ENCODE measurements at places on chromosomes 3 and 15. TPM values are rescaled to one million over a fixed set of nuclear protein-coding genes. Genes with fewer than 3 reads are reported as not detected.

GRCh38 chr3:44020143-44020542 is 221.5 kb upstream of the TOPAZ1 start:
- H3K4me3 ChIP-seq = no peak overlapping the region
- no peak for DNase-seq
- no peak overlapping the region for H3K27ac ChIP-seq
- H3K4me1 ChIP-seq = no peaks in the 10 kb centered on the region

- H3K4me1 ChIP-seq = peaks cover 21% of the 10 kb centered on the region
- no peak overlapping the region for H3K4me3 ChIP-seq
- no peaks in the 10 kb centered on the region for H3K36me3 ChIP-seq
- H3K27ac ChIP-seq = no peak overlapping the region
Measured at GRCh38 chr3:122101646-122102045, 46.5 kb downstream of the CD86 start.

GRCh38 chr3:69764861-69765260 is 25.6 kb downstream of the MITF start:
- H3K4me1 ChIP-seq = peaks cover 71% of the 10 kb centered on the region
- no peaks in the 10 kb centered on the region for H3K27me3 ChIP-seq

GRCh38 chr3:54717506-54717905 is 210.4 kb downstream of the LRTM1 start:
- H3K36me3 ChIP-seq = no peaks in the 10 kb centered on the region
- no peaks in the 10 kb centered on the region for H3K27me3 ChIP-seq
- H3K27ac ChIP-seq = no peak overlapping the region

DNA sequence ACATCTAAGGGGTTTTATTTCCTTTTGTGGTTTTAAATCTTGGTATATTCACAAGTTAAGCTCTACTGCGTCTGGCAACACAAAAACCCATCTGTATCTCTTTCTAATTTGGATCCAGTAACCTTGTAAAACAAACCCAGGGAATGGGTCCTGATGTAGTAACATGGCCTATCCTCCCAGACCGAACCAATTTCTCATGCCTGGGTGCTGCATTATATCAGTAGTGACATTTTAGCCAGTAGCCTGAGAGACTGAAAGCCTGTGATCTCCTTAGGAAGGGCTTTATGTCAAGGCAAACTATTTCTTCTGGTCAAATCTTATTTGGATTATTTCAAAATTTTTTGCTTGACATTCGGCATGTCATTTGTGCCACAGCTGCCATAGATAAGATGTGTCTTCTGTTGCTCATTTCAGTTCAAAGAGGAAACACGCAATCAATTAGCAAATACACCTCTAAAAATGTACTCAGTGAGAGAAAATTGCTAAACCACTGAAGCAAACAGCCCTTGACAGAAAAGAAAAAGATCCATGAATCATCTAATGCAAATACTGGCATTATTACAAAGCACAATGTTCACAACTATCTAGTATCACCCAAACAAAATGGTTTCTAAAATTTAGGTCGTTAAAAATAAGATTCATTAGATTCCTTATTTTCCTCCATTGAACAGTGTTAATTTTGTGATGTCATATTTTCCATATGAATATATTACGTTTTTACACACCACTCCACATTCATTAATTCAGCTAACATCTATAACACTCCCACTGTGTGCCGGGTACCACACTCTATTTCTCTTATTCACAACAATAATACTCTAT is 4.0 kb downstream of the NPTN start:
- no peaks in the 10 kb centered on the region for H3K36me3 ChIP-seq
- no peak for DNase-seq
- no peaks in the 10 kb centered on the region for H3K27me3 ChIP-seq
- no peak overlapping the region for H3K4me3 ChIP-seq
- H3K27ac ChIP-seq = no peak overlapping the region
- peaks cover 24% of the 10 kb centered on the region for H3K4me1 ChIP-seq

DNA sequence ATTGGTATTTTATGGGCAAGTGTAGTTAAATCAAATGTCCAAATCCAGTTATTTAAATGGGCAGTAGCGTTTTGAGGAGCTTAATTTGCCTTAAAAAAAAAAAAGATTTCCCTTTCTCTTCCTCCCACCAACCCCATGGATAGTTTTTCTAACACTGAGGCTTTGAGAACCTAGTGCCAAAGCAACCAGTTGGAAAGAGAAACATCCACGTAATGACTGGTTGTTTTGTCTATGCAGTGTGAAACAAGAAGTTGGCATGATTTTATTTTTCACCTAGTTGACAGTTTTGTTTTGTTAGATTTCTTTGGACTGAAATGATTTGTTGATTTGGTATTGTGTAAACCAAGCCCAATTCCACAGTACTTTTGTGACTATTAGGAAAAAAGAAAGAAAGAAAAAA is 170.0 kb downstream of the SOX2 start:
- DNase-seq = no peak
- H3K4me3 ChIP-seq = no peak overlapping the region
- H3K27me3 ChIP-seq = no peaks in the 10 kb centered on the region
- H3K36me3 ChIP-seq = no peaks in the 10 kb centered on the region
- H3K27ac ChIP-seq = no peak overlapping the region

DNA sequence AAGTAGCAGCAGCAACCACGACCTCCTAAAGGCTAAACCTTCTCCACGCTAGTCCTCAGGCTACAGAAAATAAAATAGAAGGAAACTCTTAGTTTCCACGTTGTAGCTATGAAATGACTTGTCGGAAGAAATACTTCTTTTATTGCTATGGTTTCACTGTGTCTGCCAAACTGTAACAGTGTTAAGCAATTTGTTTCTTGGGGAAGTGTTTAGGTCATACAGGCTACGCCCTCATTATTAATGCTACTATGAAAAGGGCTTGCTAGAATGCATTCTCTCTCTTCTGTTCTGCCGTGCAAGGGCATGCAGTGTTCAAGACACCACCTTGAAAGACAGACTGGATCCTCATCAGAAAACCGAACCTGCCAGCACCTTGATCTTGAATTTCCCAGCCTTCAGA is 462.7 kb downstream of the PLOD2 start:
- no peak overlapping the region for H3K4me3 ChIP-seq
- DNase-seq = no peak
- no peaks in the 10 kb centered on the region for H3K27me3 ChIP-seq
- no peaks in the 10 kb centered on the region for H3K4me1 ChIP-seq
- H3K27ac ChIP-seq = no peak overlapping the region
- H3K36me3 ChIP-seq = no peaks in the 10 kb centered on the region

GRCh38 chr3:113505867-113506266 is 9.1 kb downstream of the SPICE1 start:
- H3K27ac ChIP-seq = no peak overlapping the region
- no peaks in the 10 kb centered on the region for H3K36me3 ChIP-seq
- H3K27me3 ChIP-seq = no peaks in the 10 kb centered on the region
- no peak for DNase-seq
- H3K4me1 ChIP-seq = no peaks in the 10 kb centered on the region

- no peak for DNase-seq
- no peaks in the 10 kb centered on the region for H3K36me3 ChIP-seq
- H3K27me3 ChIP-seq = no peaks in the 10 kb centered on the region
- no peaks in the 10 kb centered on the region for H3K4me1 ChIP-seq
- H3K27ac ChIP-seq = no peak overlapping the region
Measured at GRCh38 chr15:66734961-66735908, 33.2 kb downstream of the SMAD6 start.

GRCh38 chr3:102161384-102162006 is 273.3 kb upstream of the ZPLD1 start:
- H3K27me3 ChIP-seq = no peaks in the 10 kb centered on the region
- H3K36me3 ChIP-seq = no peaks in the 10 kb centered on the region
- H3K4me3 ChIP-seq = no peak overlapping the region
- H3K4me1 ChIP-seq = peaks cover 9% of the 10 kb centered on the region
- no peak for DNase-seq

DNA sequence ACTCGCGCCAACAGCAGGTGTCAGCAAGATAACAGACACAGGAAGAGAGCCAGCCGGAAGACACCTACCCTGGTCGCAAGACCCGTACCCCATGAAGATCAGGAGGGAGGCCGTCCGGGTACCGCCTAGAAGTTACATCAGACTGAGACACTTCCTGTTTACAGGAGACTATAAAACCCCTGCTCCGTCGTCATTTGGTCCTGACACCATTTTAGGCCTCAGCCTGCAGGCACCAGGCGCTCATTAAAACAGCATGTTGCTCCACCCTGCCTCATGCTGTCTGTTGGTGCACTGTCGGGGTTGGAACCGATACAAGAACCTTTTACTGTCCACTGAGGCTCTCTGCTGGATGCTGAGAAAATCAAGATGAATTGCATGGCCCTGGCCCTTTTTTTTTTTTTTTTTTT is 15.6 kb upstream of the PRTG start:
- DNase-seq = no peak
- H3K4me3 ChIP-seq = no peak overlapping the region
- H3K27ac ChIP-seq = no peak overlapping the region
- H3K27me3 ChIP-seq = no peaks in the 10 kb centered on the region

Gene CHRFAM7A
- not detected for total RNA-seq

Gene ROBO2
- 0.09 TPM for total RNA-seq

Measured in Caco-2 (cell line).